ENCODE measurements at places on chromosomes 13 and 19.

DNA sequence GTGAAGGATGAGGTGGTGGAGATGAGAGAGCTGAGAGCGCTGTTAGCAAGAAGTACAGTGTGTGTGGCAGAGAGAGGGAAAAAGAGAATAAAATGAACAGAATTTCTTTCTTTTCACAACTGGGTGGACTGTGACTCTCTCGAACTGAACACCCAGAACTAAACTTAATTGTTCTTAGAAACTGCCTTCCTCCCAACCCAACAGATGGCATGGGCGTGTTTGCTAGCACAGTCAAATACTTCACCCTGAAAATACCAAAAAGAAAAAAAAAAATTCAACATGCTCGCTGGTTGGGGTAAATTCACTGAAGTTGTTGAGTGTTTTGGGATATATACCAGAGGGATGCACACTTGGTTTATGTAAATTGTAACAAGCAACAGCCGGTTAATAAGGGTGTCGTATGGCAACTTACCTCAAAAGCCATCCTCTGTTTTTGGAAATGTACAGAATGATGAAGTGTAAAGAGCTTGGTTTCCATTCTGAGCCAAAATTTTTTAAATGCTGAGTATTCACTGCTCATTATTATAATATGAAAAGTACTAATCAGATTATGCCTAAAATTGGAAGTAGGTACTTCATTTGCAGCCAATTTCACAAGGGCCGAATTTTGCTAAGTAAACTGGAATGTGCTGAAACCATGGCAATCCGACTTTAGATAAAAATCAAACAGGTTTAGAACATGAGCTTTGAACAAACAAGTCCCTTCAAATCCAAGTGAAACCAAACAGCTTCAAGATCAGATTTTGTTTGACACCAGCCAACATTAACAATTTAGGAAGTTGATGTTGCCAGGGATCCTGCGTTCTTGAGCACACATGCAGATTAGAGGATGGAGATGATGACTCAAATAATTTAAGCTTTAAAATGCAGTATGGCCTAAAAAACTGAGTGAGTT is 115.8 kb downstream of the ZIC5 start:
- DNase-seq = no peak

DNA sequence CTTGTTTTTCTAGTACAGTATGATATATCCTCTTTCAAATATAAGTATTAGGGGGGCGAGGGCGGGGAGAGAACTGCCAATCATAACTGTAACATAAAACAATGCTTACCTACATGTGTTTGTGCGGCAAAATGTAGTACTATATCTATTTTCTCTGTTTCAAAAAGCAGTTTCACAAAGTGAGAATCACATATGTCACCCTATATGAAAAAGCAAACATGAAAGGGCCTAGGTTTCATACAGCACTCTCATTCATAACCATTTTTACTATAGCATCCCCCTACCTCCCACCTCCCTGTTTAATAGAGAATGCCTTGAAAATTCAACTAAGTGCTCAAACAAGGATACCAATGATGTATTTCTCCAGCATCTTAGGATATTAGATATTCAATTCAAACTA is 5.2 kb downstream of the TGDS start:
- no peak for DNase-seq

DNA sequence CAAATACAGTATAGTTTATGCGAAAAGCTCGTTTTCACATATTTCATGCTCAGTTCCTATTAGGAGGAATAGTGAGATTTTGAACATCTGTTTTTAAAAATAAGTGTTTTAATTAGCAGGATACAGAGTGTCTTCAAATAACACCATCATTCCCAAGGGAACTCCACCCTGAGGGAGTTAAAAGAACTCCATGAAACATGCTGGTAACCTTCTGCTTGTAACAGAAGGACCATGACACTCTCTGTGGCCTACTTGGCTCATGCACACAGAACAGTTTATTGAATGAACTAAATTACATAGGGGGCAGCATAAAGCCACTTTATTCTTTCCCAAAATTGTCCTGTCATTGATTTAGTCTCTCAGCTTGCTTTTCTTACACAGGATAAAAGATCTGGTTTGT is 809.5 kb upstream of the SLITRK6 start:
- no peak for DNase-seq

DNA sequence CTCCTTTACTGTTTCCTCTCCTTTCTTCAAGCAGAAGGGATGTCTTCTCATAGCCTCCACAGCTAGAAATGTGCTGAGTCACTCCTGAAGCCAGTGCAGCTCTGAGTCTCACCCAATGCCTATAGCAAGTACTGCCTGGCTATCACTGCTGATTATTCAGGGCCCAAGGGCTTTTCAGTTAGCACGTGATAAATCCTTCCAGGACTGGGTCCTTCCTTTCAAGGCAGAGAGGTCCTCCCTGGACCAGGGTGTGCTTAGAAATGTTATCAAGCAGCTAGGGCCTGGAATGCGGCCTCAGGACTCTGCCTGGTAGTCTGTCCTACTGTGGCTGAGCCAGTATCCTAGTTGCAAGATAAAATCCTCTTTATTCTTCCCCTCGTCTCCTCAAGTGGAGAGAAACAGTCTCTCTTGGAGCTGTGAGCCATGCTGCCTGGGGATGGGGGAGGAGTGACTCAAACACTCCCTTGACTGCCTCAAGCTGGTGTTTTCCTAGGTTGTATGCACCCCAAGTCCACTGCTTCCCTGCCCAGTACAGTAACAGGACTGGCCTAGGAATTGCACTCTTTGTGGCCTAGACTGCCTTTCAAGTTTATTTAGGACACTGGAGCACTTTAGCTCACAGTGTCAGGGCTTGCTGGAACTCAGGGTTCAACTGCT is 198.7 kb upstream of the SERP2 start:
- DNase-seq = peak; percentile 60

GRCh38 chr13:114167426-114167825 is 11.6 kb upstream of the CFAP97D2 start:
- DNase-seq = no peak

DNA sequence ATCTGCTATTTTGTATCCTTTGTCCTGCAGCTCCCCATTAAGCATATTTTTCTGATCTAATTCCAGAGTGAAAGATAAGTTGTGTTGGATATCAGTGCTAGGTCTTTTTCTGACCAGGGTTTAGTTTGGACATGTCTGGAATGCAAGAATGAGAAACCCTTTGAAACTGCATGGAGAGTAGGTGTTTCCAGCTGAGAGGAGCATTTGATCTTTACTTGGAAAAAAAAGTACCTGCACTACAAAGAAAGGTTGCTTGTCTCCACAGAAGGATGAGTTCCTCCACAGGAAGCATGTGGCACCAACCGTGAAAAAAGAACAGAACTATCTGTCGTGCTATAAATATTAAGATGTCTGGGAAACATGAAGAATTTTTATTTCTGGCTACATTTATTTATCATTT is 36.6 kb upstream of the MED4 start:
- DNase-seq = no peak

- no peak for DNase-seq
Observed at GRCh38 chr13:53873558-53873957, 844.9 kb downstream of the OLFM4 start.

DNA sequence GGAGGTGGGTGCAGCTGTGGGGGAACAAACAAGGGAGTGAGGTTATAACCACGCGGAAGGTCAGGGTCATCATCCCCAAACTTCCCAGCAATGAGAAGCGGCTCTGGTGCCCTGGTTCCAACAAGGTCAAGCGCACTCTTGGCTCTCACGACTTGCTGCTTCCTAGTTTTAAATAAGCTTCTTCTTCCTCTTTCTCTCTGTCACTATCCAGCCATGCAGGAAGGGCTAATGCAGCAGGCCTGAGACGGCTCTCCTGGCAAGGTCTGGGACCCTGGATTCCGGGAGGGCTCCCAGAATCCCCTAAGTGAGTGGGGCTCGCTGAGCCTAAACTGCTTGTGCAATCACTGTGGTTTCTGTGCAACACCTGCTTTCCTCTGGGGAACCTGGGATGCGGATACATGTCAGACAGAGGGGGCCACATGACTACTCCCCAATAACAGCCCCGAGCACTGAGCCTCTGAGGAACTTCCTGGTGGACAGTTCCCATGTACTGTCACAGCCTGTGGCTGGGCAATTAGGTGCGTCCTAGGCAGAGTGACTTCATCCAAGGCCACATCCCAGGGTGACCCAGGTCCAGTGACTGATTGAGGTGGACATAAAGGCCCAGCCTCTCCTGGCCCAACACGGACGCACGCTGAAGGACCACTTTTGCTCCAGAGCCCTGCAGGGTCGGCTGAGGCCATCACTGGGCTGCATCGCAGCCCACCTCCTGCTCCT is 24.2 kb downstream of the VRK3 start:
- no peak for DNase-seq

DNA sequence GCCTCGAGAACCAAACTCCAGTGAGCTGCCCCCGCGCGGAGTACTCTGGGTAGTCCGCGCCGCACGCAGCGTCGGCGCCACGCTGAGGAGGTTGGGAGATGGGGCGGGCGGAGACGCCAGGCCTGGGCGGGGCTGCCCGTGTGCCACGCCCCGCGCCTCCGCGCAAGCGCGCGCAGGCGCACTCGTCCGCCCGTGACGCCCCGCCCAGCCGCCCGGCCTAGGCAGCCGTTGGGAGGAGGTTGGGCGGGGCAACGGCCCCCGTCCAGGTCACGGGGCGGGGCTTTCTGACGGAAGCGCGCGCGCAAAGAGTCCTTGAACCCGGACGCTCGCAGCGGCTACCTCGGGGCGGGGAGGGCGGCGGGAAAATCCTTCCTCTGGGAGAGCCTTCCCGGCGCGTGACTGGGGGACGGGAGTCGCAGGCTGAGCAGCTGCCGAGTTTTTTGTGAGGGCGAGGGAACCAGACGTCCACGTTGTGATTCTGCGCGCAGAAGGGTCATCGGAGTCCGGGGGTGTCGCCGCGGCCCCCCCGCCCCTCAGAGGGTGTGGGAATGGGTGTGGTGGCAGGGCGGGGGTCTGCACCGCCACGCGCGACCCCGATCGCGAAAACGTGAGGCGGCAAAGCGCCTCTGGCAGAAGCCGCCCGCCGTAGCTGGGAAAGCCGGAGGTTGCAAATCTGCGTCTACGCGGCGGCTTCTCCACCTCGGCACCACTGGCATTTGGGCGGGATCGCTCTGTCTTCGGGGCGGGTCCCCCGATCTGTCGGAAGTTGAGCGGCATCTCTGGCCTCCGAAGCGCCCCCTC is at the start of gene MED26:
MED26 (minus strand) TSS at position 22 of the 801 bp plus-strand sequence. CDS start 261 bp downstream, outside the sequence.
- DNase-seq = peak; percentile 97

DNA sequence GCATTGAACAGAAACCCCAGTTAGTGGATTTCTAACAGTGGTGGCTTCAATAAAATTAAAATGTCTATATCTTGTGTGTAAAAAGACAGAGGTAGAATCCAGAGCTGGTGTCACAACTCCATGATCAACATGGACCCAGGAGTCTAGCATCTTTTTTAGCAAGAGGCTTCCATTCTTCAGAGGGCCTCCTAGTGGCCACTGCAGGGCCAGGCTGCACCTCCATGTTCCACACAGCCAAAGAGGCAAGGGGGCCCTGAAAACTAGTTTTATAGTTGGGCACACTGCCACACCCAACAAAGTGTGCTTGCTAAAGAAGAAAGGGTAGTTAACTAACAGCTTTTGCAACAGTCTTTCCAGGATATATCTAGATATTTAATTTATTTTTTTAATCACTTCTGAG is 12.9 kb downstream of the N4BP2L1 start:
- DNase-seq = no peak

DNA sequence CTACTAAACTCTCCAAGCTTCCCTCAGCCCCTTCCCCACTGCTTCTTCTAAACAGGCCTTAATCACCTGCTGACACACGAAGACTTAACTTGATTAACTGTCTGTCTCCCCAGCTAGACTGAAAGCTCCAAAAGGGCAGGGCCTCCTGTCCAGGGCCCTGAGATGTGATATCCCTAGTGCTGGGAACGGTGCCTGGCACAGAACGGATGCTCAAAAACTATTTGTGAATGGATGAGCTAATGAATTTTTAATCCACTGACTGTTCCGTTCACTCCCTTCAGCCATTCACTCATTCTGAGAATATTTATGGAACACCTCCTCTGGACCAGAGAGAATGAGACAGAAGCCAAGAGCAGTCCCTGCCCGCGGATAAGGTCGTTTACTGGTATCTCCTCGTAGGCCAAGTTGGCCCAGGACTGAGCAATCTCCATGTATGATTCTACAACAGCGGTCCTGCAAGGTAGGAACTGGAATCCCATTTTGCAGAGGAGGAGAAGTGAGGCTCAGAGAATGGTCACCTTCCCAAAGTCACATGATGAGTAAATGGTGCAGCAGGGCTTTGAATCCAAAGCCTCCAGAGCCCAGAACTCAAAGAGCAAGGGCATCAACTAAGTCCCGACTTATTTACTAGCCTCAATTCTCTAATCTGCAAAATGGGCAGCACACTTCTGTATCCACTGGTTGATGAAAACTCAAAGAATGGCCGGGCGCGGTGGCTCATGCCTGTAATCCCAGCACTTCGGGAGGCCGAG is 3.4 kb downstream of the DMWD start:
- no peak for DNase-seq

- no peak for DNase-seq
Observed at GRCh38 chr19:17323300-17323963, 11.2 kb downstream of the ANO8 start.

DNA sequence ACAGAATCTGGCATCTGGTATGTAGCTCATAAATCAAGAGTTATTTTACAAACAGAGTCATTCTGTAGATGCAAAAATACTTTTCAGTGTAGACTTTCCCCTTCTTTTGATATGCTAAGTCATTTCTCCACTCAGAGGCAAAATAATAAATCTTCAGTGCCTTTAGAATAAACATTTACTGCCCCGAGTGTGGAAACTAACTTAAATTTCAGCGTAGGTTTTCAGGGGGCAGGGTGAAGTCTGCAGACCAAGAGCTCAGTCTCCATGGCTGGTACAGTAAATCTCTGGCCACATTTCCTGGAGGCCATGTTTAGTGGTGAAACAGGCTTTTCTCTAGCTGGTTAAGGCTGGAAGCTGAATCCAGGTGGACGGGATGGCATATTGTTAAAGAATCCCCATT is 13.1 kb upstream of the ADPRHL1 start:
- no peak for DNase-seq
